Muscle of arm (tissue), 14 donors: ENCODE measurements at places on chromosomes 3 and 15. TPM values are rescaled to one million over a fixed set of nuclear protein-coding genes. Genes with fewer than 3 reads are reported as not detected.

TERC gene
- not detected for polyA plus RNA-seq

GRCh38 chr15:55829826-55830225 is 86.9 kb upstream of the PRTG start:
- no peak for DNase-seq

PYGO1 gene
- polyA plus RNA-seq, result 11.9 TPM

C15orf62 gene
- 0.74 TPM for polyA plus RNA-seq

C3orf33 gene
- 3.6 TPM for polyA plus RNA-seq

FGD5 gene
- 26.3 TPM for polyA plus RNA-seq

DNA sequence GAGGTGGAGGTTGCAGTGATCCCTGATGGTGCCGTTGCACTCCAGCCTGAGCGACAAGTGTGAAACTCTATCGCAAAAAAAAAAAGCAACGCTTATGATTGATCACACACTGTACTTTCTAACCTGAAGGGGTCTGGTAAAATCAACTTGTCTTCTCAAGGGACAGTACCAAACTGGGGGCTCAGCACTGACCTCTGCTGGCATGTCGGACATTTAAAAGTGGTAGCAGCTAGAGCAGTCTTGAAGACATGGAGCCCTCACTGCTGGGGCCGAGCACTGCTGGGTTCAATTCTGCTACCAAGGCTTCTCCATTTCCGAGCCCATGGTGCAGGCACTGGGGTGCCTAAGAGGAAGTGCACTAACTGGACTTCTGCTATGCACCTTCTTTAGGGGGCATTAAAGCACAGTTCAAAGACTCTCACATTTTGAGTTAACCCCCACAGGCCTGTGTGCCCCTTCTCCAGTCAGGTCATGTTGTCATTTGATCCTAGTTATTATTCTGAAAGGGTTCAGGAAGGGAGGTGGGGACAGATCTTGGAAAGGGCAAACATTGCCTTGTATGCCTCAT is 26.4 kb upstream of the LAMP3 start:
- DNase-seq, result no peak

TMCO5A gene
- polyA plus RNA-seq, result not detected

GRCh38 chr3:119206611-119207511 is 33.5 kb downstream of the UPK1B start:
- DNase-seq, result no peak

CCNDBP1 gene
- 40.4 TPM for polyA plus RNA-seq

DNA sequence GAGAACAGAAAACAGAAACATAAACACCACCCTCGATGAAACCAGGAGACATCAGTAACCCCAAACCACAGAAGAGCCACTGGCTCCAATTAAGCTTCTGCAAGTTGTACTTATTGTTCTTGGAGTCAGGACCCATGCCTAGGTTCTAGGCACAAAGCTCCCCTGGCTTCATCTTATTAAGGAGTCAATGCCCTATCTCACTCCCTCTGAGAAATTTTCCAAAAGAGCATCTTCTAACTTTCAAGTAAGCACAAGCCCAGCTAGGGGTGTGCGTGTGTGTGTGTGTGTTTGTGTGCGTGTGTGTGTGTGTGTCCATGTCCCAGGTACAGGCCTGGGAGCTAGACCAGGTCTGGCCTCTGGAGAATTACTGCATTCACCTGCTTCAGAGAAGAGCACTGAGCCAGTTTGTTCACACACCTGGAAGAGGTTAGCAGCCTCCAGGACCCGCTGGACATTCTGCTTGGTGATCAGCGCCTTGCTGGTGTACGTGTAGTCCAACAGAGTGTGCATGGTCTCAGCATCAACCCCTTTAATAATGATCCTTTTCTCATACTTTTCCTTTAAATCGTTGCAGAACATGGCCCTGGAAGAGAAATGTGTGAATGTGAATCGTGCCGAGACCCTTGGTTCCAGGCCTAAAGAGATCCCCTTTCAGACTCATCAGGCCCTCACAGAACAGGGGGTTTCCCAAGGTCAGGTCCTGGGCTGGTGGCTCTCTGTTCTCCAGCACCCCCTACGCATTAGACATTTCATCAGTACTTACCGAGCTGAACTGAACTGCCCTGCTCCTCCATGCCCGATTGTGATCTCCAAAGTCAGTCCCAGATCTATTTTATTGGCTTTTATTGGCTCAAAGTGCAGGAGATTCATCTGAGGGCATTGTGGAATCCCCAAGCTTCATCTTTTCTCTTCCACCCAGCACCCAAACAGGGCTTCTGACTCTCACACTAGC is 27.8 kb downstream of the KLHL6 start:
- DNase-seq, result no peak

- DNase-seq, result no peak
These were observed 40.8 kb downstream of the PPM1L start for GRCh38 chr3:160796813-160797164.

ATP13A5 gene
- polyA plus RNA-seq, result not detected

- DNase-seq, result no peak
These were observed 73.0 kb upstream of the ADPGK start for GRCh38 chr15:72856549-72857040.
